ENCODE measurements at places on chromosomes 1 and 21.

- no peak for DNase-seq
Measured at GRCh38 chr1:172668097-172668496, 9.2 kb downstream of the FASLG start.

- no peak for DNase-seq
Measured at GRCh38 chr1:51853360-51853759, 25.2 kb downstream of the NRDC start.

DNA sequence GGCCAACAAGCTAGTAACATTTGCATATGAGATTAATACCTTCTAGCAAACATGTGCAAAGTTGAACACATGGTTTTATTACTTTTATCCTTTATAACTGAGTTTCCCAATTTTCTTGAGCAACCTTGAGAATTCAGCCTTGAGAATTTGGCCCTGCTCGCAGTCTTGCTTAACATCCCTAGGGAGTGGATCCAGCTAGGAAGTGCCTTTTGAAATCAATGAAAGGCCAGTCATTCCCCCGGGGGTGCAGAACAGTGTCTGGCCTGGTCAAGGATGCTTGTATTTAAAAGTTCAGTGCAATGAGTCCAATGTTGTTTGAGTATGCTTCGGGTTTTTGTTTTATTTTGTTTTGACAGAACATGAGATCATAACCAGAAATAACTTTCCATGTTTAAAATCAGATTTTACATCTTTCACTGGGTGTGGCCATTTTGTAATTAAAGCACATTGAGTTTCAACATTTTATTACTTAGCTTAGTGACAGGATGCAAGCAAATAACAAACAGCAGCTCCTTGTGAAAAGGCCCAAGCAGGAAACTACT lies 16.7 kb downstream of the PALMD start:
- DNase-seq: no peak

- DNase-seq: no peak
Measured at GRCh38 chr1:82030830-82031229, 230.1 kb downstream of the ADGRL2 start.

Measured in NCI-H748 treated with DMSO at 0.1 percent for 48 hours (cell line).